ENCODE measurements at places on chromosomes 4 and X.

- DNase-seq: no peak
These were observed 92.0 kb upstream of the KLHL4 start for GRCh38 chrX:87425618-87426017.

- DNase-seq: no peak
These were observed 45.6 kb upstream of the USP46 start for GRCh38 chr4:52704661-52705060.

GRCh38 chr4:39655876-39656275, 17.2 kb upstream of the SMIM14 start:
- DNase-seq: no peak

DNA sequence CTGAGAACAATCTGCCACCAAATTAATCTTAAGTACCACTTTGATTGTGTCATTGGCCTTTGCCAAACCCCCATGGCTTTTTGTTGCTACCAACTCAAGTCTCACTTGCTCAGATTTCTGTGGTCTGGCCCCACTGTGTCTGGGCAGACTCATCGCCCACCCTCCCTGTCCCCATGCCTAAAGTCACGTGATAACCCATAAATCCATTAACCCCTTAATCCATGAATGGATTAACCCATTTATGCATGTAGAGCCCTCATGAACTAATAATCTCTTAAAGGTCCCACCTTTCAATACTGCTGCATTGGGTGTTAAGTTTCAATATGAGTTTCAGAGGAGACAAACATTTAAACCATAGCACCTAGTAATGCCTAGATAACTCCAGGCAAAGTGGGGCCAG, 78.5 kb upstream of the BLTP1 start:
- no peak for DNase-seq

DNA sequence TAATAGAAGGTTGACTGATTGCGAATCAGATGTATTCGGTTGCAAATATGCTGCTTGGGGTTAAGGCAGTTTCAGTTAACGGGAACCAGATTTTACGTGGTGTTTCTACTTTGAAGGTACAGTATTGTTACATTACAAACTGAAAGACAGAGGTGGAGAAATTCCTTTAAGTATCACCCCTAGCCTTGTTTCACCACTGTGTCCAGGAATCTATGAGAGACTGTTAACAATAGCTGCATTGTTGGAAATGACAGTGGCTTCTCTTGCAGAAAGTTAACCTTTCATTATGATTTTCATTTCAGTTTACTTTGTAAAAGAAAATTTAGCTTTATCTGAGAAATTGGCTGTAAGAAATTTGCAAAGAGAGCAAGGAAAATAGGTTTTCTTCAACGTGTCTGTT, 2.6 kb downstream of the CDKL5 start:
- DNase-seq: no peak

GRCh38 chr4:7434766-7435150, at the start of gene PSAPL1:
Gene PSAPL1, minus strand, starts transcription at chr4:7434930. Its CDS starts 51 bp downstream, at chr4:7434879.
- DNase-seq: no peak

GRCh38 chrX:45758319-45758718, 557.6 kb upstream of the DIPK2B start:
- no peak for DNase-seq

DNA sequence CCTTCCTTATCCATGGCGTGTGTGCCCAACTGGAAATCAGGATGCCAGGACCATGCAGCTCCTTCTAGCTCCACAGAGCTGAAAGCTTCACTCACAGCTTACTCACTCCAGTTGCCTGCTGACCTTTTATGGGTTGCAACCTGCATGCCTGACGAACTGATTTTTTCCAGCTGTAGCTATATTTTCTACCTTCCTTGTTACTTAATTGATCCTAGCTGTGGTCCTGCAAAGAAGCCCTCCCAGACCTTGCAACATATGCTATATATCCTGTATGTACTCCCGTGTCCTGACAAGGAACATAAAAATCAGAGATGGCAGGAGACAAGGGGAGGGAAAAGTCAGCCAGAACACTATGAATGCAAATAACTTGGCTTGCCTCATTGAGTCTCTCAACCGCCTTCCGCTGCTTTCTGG, 135.3 kb upstream of the LDB2 start:
- no peak for DNase-seq

DNA sequence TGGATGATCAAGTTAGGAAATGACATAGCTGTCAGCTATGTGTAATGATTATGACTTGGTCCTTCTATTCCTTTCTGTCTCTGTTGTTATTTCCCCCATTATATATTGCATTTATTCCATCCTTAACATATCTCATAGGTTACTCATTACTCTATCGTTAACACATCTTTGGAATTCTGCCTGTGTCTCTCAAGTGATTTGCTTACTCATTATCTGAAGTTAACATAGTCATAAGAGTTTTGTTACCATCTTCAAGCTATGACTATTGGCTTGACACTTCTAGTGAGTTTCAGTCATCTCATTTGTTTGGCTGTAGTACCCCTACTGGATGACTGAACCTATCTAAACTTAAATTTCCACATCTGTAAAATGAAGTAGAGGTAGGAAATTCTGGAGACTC, 286.1 kb upstream of the PPP1R2C start:
- DNase-seq: no peak

DNA sequence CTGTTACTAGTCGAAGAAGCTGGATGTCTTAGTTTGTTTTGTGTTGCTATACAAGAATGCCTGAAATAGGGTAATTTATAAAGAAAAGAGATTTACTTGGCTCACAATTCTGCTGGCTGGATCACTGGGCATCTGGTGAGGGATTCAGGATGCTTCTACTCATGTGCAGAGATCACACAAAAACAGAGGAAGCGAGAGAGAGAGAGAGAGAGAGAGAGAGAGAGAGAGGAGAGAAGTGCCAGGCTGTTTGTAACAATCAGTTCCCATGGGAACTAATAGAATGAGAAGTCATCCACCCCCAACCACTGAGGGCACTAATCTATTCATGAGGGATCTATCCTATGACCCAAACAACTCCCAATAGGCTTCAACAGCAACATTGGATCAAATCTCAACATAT, 66.2 kb upstream of the FAM9A start:
- no peak for DNase-seq

GRCh38 chrX:148501386-148502066, 1.1 kb downstream of the AFF2 start:
- no peak for DNase-seq

DNA sequence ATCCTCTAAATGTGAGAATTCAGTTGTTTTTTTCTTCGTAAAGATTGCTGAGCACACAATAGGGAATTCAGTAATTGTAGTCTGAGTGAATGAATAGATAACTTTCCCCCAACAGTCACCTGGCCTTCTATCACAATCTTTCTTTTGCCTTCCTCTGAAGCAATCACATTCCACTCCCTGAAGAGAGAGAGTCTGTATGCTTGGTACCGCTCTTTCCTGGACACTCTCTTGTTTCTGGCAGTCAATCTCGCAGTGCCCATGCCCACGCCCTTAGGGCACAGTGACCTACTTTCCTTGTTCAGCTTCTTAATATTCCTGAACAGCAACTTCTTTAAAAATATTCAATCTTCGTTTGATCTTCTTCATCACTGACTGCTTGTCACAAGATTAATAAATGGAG, 255.9 kb downstream of the ADAMTS3 start:
- no peak for DNase-seq

GRCh38 chrX:132071254-132071653, 48.2 kb downstream of the STK26 start:
- no peak for DNase-seq

DNA sequence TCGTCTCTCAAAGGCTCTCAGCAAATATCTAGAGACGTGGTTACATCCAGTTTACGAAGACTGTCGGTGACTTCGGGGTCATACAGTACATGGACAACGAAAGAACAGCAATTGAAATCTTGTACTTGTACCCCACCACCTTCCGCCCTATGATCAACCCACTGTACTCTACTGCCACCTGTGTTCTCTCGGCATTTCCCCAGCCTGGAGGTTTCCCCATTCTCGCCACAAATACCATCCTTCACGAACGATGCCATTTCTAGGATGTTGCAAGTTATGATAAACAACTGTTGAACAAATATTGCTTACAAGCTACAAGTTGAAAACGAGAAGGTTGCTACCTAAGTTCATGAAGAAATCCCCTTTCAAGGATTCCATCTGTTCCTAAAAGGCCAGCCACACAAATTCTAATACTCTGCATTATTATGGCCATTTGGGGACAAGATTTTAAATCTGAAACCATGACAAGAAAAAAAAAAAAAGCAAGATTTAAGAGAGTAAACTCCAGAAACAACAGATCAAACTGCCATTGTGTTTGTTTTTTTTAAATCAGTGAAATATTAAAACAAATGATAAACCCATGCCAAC, 1.6 kb downstream of the APBB2 start:
- DNase-seq: peak; percentile 22

DNA sequence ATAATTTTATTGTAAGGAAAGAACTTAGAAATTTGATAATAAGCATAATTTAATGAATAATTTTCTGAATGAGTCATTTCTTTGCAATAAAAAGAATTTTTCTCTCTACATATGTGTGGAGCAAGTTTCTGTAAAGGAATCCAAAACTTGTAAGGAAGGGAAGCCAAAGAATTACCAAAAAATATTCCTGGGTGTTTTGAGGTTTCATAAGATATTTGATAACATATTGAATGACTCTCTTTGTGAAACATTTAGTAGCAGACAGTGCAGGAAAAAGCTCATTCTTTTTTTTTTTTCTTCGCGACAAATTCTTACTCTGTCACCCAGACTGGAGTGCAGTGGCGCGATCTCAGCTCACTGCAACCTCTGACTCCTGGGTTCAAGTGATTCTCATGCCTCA, 469.0 kb upstream of the MAGEB2 start:
- no peak for DNase-seq

GRCh38 chr4:156248917-156249316, 295.3 kb upstream of the CTSO start:
- DNase-seq: no peak

- DNase-seq: no peak
These were observed 63.7 kb downstream of the SEC24D start for GRCh38 chr4:118772081-118772766.

- DNase-seq: no peak
These were observed 178.7 kb upstream of the RBPJ start for GRCh38 chr4:26141911-26142638.

- no peak for DNase-seq
These were observed 53.7 kb downstream of the GLRA3 start for GRCh38 chr4:174775366-174775765.

- DNase-seq: no peak
These were observed 10.4 kb downstream of the RELL1 start for GRCh38 chr4:37675587-37676290.

DNA sequence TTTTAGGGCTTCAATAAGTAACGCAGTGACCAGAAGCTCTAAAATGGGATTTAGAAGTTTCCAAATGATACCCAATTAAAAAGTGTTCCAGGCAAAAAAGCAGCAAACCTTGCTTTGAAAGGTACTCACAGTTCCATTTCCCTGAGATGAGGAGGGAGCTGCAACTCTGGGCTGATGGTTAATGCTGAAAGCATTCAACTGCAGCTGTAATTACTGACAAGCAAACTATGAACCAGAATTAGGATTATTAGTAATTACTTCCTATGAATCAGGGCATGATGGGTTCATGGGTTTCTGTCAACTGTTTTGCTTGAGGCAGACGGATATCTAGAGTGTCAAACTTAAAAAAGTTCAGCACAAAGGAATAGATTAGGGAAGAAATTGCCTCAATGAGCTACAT, 357.4 kb downstream of the STIM2 start:
- no peak for DNase-seq

- DNase-seq: no peak
These were observed 117.1 kb downstream of the UNC5C start for GRCh38 chr4:95431678-95432077.

- DNase-seq: no peak
These were observed 26.8 kb upstream of the ATXN3L start for GRCh38 chrX:13346646-13347045.

DNA sequence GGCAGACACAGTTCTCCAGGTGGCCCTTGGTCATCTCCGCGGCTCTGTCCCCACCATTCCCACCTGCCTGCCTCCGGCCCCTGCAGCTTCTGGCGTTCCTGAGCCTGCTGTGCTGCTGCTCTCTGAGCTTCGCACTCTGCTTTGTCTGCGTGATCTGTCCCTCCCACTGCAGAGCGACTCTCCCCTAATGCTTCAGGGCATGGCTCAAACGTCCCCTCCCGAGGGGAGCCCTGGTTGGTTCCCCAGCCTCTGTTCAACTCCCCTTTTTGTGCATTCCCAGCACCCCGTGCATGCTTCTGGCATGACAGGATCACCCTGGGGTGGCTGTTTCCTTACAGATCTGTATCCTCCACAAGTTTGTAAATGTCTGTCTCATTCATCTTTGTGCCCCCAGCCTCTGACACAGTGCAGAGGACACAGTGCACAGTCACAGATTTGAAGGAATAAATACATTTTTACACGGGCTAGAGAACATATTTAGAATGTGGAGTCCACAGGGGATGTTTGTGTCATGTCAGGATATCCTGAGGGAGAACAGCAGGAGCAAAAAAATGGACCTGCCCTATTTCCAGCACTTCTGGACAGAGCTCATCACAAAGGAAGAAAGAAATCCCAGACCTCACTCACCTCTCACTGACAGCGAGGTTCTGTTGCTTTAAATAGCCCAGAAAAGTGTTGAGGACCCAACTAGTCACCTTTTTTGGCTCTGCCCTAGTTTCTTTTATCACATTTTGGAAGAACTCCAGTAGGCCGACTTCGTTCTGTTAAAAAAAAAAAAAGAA, 72.6 kb downstream of the GATB start:
- no peak for DNase-seq

DNA sequence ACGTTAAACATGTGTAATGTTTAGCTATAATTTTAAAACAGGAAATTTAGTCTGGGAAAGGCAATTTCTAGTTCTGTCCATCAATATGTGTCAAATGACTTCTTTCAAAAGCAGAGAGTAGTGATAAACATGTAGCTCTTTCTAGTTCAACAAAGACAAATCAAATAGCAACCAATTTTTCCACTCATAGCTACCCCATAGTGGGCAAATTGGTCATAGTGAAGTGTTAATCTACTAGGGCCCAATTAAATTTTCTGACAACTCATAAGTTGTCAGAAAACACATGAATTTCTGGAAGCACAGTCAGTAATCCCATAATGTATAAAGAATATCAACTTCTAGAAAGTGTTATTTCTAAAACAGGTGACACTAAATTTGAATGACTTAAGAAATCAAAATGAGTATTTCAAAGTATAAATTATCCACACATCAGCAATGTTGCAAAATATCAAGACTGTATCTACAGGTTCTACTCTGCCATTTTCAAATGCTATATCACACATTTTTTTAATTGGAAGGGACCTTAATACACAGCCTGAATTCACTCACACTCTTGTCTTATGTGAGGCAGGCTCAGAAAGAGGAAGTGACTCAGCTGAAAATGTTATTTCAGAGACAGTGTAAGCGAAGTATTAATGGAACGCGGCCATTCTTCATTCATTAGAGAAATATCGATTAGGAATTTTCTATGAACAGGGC, 7.7 kb downstream of the OCIAD2 start:
- no peak for DNase-seq

DNA sequence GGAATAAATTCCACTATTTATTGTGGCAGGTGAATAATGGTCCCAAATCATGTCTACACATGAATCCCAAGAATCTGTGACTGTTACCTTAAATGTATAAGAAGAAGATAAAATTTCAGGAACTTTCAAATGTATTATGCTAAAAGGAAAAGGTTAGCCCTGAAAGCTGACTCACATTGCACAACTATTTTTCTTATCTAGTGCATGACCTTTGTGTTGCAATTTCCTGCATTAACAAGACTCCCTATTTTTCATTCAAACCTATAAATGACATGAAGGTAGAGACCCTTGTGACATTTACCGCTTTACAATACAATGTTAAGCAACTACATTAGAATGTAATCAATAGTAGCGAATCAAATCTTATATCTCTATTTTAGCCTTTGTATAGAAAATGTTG, 36.7 kb downstream of the UBQLN2 start:
- DNase-seq: no peak

GRCh38 chr4:98653890-98654867, 4.2 kb downstream of the TSPAN5 start:
- DNase-seq: no peak

Data from NCI-H187 treated with DMSO at 0.1 percent for 48 hours (cell line).